ENCODE measurements at places on chromosomes 11 and 22. TPM values are rescaled to one million over a fixed set of nuclear protein-coding genes. Genes with fewer than 3 reads are reported as not detected.

The MAJIN gene
- not detected for polyA plus RNA-seq

The ANKK1 gene
- not detected for polyA plus RNA-seq

The GDPD5 gene
- 19.2 TPM for polyA plus RNA-seq

The TMA7B gene
- not detected for polyA plus RNA-seq

The MMP1 gene
- not detected for polyA plus RNA-seq

The FREY1 gene
- not detected for polyA plus RNA-seq

The TSGA10IP gene
- polyA plus RNA-seq: 0.53 TPM

The PGA5 gene
- not detected for polyA plus RNA-seq

The PARVG gene
- polyA plus RNA-seq: not detected

The GSTT2B gene
- polyA plus RNA-seq: not detected

The MEI1 gene
- polyA plus RNA-seq: not detected

The EHF gene
- polyA plus RNA-seq: not detected

The SLC17A6 gene
- 4.3 TPM for polyA plus RNA-seq

The NCAM1 gene
- 158 TPM for polyA plus RNA-seq

The ZNF408 gene
- 15.5 TPM for polyA plus RNA-seq

Measured in neural cell (in vitro differentiated cells).